ENCODE measurements at places on chromosomes 12 and 14.

DNA sequence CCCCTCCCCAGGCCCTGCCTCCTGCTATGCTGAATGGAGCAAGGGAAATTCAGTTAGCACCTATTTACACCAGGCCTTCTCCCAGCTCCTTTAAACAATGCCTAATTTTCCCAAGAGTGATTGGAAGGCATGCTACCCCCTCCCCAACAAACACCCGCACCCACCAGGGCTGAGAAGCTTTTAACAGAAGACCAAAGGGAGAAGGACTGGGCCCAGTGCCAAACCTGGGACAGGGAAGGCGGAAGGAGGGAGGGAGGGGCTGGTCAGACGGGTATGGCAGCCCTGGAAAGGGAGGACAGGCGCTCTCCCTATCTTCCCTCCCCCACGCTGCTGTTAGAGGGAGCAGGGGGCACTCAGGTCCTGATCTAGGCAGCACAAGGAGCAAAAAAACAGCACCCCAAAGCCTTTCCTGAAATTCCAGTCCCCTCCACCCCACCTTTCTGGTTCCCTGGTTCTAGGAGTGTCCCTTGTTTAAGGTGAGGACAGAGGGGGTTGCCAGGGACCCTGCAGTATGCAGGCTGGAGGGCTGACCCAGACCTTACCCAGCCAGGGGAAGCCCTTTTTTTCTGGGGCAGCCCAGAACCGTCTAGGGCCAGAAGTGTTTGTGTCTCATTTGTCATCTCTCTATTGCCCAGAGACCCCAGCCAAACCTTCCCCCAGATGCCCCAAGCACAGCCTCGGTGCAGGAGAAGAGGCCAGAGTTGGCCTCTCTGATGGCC, 2.4 kb upstream of the KRT8 start:
- peak; percentile 87 for DNase-seq

DNA sequence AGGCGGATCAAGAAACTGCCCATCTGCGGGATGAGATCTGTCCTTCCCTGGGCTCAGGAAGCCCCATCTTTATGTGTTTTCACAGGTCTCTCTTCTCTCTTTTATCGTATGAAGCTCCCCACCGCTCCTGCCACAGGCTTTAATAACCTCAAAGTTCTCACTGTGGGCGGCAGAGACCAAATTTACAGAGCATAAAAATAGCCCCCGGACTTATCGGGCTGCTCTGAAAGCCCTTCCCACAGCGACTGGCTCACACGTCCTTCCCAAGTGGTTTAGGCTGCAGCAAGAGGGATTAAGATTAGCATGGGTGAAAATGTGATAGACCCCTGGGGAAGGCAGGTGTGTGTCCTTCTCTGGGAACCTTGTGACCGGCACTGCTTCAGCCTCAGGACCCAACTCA, 47.8 kb downstream of the TESC start:
- DNase-seq, result no peak

- no peak for DNase-seq
Observed at GRCh38 chr12:83893101-83893500, 1019.5 kb downstream of the SLC6A15 start.

GRCh38 chr12:64627771-64628170, 17.5 kb downstream of the RASSF3 start:
- no peak for DNase-seq

DNA sequence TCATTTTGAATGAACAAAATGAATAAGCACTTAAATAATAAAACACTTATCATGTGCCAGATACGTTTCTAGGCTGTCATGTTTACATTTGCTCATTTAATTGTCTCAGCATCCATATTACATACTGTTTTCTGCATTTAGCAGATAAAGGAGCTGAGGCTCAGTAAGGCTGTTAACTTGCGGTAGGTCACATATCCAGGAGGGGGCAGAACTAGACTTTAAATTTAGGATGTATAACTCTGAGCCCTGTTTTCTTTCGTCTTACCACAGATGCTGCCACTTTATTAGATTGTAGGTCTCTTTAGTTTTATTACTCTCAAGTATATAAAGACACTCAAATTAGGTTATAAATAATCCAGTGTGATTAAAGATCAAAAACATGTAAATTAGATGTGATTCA, 17.7 kb downstream of the IRAK4 start:
- DNase-seq, result no peak

DNA sequence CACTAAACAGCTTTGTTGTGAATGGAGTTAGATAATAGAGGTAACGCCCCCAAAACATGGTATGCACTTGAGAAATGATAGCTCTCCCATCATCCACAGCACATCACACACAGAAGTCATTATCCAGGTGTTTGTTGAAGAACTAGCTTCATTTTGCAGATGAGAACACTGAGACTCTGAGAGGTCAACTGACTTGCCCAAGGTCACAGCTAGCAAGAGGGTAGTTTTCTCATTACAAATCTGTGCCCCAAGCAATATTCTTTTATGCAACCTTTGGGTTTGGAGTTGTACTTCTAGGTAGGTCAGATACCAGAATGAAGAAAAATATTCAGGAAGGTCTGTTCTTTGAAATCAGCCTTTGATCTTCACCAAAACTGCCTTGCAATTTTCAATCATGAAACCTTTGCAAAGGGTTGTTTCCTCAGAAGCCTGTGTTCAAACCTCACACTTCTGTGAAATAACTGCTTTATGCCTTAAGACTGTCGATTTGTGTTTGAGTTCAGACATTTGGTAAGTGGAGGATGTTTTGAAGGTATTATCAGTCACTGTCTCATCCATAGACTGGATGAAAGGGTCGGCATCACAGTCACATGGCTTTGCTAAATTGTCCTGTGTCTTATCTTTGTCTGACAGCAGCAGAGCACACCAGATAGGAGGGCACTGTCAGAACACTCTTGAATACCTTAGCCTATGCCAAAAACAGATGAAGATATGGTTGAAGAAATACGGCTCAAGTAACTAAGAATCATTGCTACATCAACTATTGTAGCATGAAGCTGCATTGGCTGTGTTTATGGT, 233.2 kb upstream of the BTG1 start:
- no peak for DNase-seq

DNA sequence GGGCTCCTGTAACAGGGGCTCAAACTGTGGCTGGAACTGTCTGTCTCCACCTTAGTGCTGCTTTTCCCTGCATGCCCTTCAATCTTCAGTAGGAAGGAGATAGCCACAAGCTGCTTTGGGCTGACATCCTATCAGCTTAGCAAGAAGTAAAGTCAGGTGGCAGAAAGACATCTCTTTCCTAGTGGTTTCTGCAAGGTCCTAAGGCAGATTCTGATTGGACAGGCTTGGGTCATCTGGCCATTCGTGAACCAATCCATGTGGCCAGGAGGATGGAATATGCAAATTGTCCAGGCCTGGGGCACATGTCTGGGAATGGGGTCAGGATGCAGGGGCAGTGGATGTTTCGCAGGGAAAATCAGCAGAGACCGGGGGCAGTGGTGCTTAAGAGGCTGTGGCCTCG, 5.2 kb downstream of the RITA1 start:
- DNase-seq, result no peak
